H9 (cell line): ENCODE measurements at places on chromosomes 12 and 14.

DNA sequence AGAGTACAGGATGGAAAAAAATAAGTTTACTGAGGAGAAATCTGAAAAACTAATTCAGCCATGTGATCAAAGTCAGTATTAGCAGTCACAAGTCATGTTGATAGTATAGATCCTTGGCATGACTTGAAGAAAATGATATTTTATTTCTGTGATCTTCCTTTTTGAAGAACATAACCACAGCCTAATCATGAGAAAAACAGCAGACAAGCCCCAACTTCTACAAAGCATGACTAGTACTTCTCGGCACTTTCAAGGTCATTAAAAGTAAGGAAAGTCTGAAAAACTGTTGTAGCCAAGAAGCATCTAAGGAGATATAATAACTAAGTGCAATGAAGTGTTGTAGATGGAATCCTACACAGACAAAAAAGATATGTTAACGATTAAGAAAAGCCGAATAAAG lies 264.1 kb upstream of the FOXG1 start:
- no peak overlapping the region for H3K27ac ChIP-seq
- no peaks in the 10 kb centered on the region for H3K36me3 ChIP-seq
- no peak overlapping the region for H3K4me3 ChIP-seq
- no peaks in the 10 kb centered on the region for H3K4me1 ChIP-seq

- no peak for DNase-seq
- no peak overlapping the region for H3K4me3 ChIP-seq
- no peaks in the 10 kb centered on the region for H3K36me3 ChIP-seq
- no peaks in the 10 kb centered on the region for H3K4me1 ChIP-seq
- H3K27ac ChIP-seq = no peak overlapping the region
Measured at GRCh38 chr12:103327676-103328075, 168.1 kb downstream of the C12orf42 start.

GRCh38 chr12:50841716-50842531 lies 802 bp upstream of the TMPRSS12 start:
- no peaks in the 10 kb centered on the region for H3K27me3 ChIP-seq
- no peak overlapping the region for H3K27ac ChIP-seq
- H3K4me3 ChIP-seq = no peak overlapping the region
- H3K4me1 ChIP-seq = no peaks in the 10 kb centered on the region

GRCh38 chr12:93203361-93203760 lies 174.4 kb upstream of the NUDT4 start:
- H3K27me3 ChIP-seq = no peaks in the 10 kb centered on the region
- no peak for DNase-seq
- no peaks in the 10 kb centered on the region for H3K36me3 ChIP-seq
- no peak overlapping the region for H3K4me3 ChIP-seq

DNA sequence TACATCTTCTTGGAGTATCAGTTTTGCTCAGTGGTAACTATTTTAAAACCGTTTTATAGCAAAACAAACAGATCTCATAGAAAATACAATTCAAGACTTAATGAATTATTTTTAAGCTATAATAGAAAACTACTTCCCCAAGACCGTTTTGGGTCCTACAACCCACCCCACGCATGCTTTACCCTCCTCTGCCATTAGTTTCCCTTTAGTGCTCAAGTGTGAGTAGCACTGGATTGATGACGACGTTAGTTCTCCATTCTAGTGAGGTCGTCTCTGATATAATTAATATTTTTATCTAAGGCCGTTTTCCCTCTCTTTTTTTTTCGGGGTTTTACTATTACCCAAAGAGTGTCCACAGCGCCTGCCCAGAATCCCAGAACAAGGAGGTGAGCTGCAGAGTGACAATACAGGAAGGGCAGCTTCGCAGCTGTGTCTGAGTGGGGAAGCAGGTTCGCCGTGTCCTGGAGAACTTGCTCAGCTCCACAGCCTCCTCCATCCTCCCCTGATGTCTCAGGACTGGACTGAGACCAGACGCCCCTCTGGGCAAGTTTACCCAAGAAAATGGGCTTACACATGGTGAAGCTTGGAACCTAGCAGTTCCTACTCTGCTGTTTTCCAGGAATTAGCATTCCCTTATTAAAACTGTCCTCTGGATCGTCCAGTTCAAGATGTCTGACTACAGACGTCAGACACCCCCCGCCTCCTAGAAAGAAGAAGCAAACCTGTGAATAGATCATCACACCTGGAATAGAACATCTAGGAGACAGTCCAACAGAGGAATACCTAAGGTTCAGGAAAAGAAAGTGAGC lies 31.9 kb upstream of the MON2 start:
- peaks cover 11% of the 10 kb centered on the region; the same call in 1 of the 2 replicates for H3K27me3 ChIP-seq
- DNase-seq = no peak
- H3K36me3 ChIP-seq = no peaks in the 10 kb centered on the region; the same call in 2 of the 3 replicates
- H3K4me3 ChIP-seq = peak overlapping the region; percentile 67
